ENCODE measurements at places on chromosomes 1 and 21. TPM values are rescaled to one million over a fixed set of nuclear protein-coding genes. Genes with fewer than 3 reads are reported as not detected.

Gene ATXN7L2
- total RNA-seq = 10.5 TPM

Gene DIRAS3
- total RNA-seq = not detected

Gene KRTAP8-1
- total RNA-seq = not detected

Gene ADCY10
- total RNA-seq = 0.14 TPM

Gene SPRR2E
- not detected for total RNA-seq

Gene FAM163A
- total RNA-seq = not detected

Gene OR2G6
- not detected for total RNA-seq

Gene FUBP1
- total RNA-seq = 226 TPM

Gene CLCA2
- not detected for total RNA-seq

Gene NBPF20
- total RNA-seq = 0.86 TPM

Gene CHIA
- not detected for total RNA-seq

Gene SLAMF8
- 1.1 TPM for total RNA-seq

Gene NFIA
- 0.16 TPM for total RNA-seq

Gene MTFR1L
- 30.7 TPM for total RNA-seq

Gene GJA8
- not detected for total RNA-seq

Gene CFAP74
- total RNA-seq = not detected

Gene DDR2
- total RNA-seq = 0.16 TPM

Gene PHLDA3
- total RNA-seq = 16.6 TPM

Gene LHX8
- not detected for total RNA-seq

Gene OR10J1
- not detected for total RNA-seq

Gene ZBTB8A
- total RNA-seq = 0.64 TPM

Gene OR2L2
- 0.11 TPM for total RNA-seq

Gene CITED4
- total RNA-seq = 8.5 TPM

Gene S100A9
- not detected for total RNA-seq

Gene PROK1
- not detected for total RNA-seq

Gene ANGPTL3
- total RNA-seq = not detected

Gene TMEM61
- not detected for total RNA-seq

Gene C1orf167
- not detected for total RNA-seq

Gene C1orf122
- total RNA-seq = 18.9 TPM

Gene SDHB
- 75.4 TPM for total RNA-seq

Gene SPRTN
- 16.7 TPM for total RNA-seq

Gene FAM151A
- total RNA-seq = not detected

Gene ITGB2
- total RNA-seq = 447 TPM

Gene CASZ1
- 7.7 TPM for total RNA-seq

Gene NDC1
- 27.3 TPM for total RNA-seq

All from T-helper 2 cell treated with Interferon-gamma antibody and Interleukin-4, amounts not matched to agents 100 ng/mL and 5 ng/mL, for 36 hours (primary cell).